ENCODE measurements at places on chromosomes 1 and 21.

- no peak for DNase-seq
These were observed 241.2 kb upstream of the ST6GALNAC5 start for GRCh38 chr1:76625886-76626678.

DNA sequence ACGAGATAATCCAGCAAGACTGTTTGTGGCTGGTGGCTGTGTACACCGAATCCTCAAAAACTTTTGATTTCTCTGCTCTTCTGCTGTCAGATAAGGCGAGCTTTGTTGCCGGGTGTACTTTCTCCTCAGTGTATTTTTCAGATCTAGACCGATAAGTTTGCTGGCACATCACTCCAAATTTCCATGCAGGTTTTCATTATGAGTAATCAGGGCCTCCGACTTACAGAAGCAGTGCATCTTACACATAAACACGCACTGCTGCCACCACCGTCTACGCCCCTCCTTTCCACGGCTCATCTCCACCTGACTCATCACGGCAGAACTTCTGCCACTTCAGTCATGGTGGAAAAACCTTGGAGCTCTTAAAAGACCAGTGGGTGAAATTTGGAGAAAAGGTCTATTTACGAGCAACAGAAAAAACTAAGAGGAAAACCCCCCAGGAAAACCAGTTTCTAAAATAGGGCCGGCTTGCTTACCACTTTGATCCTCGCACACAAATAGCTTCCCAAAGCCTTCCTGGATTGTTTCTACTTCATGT lies 7.7 kb downstream of the ZBTB21 start:
- DNase-seq = peak; percentile 80

DNA sequence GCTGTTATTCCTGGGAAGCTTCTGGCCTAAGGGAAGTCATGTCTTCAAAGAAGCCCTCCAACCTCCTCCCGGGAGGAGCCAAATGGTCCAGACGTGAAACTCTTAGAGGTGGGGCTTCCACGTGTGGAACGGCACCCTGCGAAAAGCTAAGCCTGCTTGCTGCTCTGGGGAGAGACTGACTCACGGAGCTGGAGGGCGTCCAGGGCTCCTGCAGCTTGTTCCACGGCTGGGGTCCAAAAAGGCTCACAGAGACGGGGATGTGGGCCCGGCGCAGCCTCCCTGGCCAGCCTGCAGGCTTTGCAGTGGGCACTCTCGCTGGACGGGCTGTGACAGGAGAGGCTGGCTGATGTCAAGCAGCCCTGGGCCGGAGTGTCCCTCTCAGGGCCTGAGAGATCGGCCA lies 105.1 kb downstream of the COLGALT2 start:
- DNase-seq = no peak

- DNase-seq = no peak
These were observed 368.6 kb downstream of the USH2A start for GRCh38 chr1:216054600-216054999.

- no peak for DNase-seq
These were observed 357.1 kb downstream of the BARHL2 start for GRCh38 chr1:90359994-90360393.

DNA sequence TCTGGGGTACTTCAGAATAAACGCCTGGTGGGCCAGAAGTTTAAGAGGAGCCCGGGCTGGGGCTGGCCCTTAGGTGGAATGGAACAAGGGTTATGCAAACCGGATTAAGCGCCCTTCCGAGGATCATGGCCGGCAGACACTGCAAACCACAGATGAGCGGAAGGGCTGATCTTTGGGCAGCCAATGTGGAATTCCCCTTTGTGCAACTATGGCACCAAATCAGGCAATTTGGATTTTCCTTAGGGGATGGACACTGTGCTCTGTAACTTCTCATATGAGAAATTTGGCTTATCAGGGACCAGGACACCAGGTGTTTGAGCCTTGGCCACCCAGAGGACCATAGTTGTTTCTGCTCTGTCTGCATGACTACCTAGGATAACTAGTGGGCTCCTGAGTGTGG lies 5.7 kb upstream of the IL10 start:
- DNase-seq = no peak

GRCh38 chr1:118429856-118430255 lies 244.8 kb upstream of the SPAG17 start:
- no peak for DNase-seq

- DNase-seq = no peak
These were observed 111.8 kb upstream of the PRMT6 start for GRCh38 chr1:106944721-106945120.

DNA sequence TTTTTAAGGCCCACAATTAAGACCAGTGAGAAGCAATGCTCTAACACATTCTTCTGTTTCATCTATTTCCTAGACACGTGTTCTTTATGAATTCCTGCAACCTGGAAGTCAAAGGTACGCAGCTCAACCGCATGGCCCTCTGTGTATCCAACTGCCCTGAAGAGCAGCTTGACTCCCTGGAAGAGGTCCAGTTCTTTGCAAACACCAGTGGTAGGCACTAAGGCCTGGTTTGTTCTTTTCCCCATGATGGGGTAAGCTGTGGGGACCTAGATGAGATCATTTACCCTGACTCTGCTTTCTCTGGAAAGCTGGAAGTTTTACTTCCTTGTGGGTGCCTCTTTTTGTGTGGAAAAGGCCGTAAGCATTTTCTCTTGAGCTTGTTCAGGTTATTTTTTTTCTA lies 7.3 kb downstream of the SLC44A3 start:
- DNase-seq = no peak

GRCh38 chr1:42456754-42457089 lies 379 bp downstream of the PPCS start:
- peak; percentile 52 for DNase-seq

GRCh38 chr1:7886405-7886745 lies 33.5 kb upstream of the UTS2 start:
- no peak for DNase-seq

GRCh38 chr1:174469052-174469451 lies 21.3 kb downstream of the GPR52 start:
- no peak for DNase-seq

GRCh38 chr1:23425193-23425494 lies 596 bp upstream of the TCEA3 start:
- DNase-seq = no peak

DNA sequence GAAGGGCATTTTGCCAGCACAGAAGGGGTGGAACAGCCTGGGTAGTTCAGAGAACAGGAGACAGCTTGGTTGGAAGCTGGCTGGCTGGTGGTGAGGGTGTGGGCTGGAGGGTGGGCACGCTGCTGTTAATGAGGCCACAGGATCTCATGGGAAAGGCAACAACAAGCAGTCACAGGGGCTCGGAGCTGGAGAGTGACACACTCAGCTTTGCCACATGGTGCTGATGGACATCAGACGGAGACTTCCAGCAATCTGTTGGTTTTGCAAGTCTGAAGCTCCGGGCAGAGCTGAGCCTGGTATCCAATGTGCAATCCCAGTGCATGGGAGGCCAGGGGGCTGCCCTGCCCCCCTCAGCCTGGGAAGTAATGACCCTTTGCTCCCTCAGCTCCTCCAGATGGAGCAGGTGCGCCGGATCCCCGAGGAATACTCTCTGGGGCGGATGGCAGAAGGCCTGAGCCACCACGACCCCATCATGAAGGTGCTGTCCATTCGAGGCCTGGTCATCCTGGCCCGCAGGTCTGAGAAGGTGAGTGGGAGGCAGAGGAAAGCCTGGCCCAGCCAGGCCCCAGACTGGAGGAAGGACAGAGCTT lies 15.6 kb upstream of the TTC4 start:
- DNase-seq = no peak

DNA sequence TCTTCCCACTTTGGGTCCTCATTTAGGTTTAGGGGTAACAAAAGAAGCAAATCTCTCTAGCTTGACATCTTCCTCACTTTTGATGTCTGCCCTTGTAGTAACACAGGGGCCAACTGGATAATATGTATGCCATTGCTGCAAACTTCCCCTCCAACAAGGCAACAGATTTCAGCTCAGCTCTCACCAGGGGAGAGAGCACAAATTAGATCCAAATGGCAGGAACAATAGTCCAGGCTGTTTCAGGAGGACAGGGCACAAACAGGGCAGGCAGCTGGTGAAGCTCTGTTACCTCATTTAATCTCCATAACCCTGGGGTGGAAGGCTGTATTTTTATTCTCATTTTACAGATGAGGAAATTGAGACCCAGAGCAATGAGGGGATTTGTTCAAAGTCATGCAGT lies 4.3 kb upstream of the PIK3R3 start:
- no peak for DNase-seq

DNA sequence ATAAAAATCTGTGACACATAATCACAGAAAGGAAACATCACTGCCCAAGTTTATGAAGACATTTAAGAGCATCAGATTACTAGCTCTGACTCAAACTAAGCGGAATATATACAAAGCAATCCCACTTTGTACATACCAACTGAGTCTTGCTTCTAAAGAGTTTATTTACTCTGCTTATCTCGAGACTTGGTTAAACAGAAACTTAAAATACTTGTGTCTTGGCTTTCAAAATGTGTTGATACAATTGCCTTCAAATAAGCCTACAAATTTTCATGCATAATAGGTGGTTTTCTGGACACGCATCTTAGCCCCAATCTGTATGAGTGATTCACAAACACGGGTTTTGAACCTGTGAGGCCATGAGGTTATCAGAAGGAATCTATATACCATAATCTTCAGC lies 21.0 kb downstream of the CD160 start:
- no peak for DNase-seq

GRCh38 chr1:239483391-239483790 lies 97.0 kb downstream of the CHRM3 start:
- DNase-seq = no peak

DNA sequence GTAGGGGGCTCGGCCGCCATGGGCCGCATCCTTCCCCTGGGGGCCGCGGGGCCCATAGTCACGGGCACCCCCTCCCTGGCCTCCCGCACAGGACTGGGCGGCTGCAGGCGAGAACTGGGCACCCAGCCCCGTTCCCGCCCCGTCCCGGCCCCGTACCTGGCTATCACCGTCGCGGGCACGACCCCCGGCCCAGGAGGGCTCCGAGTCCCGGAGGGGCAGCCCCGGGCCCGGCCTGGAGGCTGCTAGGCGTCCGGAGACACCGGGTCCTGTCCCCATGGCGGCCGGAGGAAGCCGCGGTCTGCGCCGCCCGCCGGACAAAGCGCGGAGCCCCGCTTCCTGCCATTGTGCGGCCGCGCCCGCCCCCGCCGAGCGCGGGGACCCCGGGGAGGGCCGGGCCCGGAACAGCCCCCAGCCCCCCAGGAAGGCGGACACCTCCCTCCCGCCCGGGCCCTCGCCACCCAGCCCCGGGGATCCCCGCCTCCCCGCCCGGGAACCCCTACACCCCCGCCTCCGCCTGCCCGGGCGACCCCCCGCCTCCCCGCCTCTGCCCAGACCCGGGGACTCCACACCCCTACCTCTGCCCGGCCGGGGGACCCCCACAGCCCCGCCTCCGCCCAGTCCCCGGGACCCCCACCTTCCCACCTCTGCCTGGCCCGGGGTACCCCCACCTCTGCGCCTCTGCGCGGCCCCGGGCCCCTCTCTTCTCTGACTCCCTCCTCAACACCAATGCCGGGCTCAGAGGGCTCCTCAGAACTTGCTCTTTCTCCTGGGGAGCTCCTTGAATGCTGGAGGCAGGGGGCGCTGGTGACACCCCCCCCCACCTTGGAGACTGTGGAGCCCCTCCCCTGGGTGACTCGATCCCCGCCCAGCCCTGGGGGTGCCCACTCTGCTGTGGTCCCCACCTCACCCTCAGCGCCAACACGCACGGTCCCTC lies 6.0 kb downstream of the PLEKHG5 start:
- DNase-seq = no peak

- no peak for DNase-seq
These were observed 163.2 kb downstream of the GALNT2 start for GRCh38 chr1:230230273-230230672.

DNA sequence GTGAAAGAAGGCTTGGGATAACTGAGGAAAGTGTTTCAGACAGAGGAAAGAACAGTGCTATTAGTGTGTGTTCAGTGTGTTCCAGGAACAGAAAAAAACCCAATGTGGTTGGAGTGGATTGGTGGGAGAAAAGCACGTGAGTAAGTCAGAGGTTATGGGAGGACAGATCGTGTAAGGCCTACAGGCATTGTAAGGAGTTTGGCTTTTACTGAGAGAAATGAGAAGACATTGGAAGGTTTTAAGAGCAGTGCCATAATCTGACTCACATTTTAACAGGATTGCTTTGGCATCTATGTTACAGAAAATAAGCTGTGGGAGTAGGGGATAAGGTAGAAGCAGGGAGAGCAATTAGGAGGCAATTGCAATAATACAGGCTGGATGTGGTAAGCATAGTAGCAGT lies 4.8 kb downstream of the ARPC5 start:
- DNase-seq = no peak

- DNase-seq = no peak
These were observed 103.9 kb upstream of the TSPAN2 start for GRCh38 chr1:115193046-115193828.

- no peak for DNase-seq
These were observed 9.5 kb downstream of the ERG start for GRCh38 chr21:38488640-38489270.

DNA sequence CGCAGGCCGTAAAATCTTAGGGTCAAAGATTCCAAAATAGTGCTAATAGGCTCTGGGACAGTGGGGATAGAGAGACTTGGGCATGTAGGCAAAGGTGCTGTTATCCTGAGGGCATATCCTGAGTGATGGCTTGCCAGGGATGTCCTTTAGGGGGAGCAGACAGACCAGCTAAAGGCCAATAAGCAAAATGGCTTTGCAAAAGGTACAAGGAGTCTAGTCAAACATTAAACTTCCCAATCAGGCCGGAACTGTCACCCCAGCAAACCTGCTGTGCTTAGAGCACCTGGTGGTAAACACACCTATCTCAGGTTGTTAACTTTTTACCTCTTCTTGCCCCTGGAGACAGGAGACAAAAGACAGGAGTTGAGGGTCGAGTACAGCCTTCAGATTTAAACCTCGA lies 49.1 kb downstream of the TRABD2B start:
- DNase-seq = no peak

GRCh38 chr1:165152109-165152508 lies 204.4 kb downstream of the LMX1A start:
- no peak for DNase-seq

- DNase-seq = no peak
These were observed 100.0 kb upstream of the ADAR start for GRCh38 chr1:154707901-154708463.

- no peak for DNase-seq
These were observed 383.6 kb downstream of the COL11A1 start for GRCh38 chr1:102724741-102725140.

- DNase-seq = no peak
These were observed 134.6 kb downstream of the TNFSF18 start for GRCh38 chr1:172916116-172916515.

DNA sequence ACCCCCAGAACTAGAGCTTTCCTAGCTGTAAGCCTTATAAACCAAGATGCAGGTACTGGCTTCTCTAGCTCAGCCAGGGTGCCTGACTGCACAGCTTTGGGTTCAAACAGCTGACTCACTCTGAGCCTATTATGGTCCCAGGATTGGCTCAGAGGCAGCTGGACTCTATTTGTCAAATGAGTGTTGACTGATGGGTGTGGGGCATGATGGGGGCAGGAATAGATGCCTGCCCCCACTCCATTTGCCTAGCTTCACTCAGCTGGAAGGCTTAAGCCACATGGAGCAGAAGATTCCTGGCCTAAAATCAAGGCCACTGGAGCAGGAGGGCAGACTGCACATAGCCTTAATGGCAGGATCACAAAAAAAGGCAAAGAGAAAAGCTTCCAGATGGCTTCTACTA lies 90.5 kb downstream of the PIK3R3 start:
- DNase-seq = no peak

- DNase-seq = no peak
These were observed 33.6 kb downstream of the SOAT1 start for GRCh38 chr1:179327196-179327595.

Measured in stimulated activated naive CD4-positive, alpha-beta T cell treated with Interleukin-2 at 50 U/mL for 16 hours (primary cell).